ENCODE measurements at places on chromosomes 16 and 17.

DNA sequence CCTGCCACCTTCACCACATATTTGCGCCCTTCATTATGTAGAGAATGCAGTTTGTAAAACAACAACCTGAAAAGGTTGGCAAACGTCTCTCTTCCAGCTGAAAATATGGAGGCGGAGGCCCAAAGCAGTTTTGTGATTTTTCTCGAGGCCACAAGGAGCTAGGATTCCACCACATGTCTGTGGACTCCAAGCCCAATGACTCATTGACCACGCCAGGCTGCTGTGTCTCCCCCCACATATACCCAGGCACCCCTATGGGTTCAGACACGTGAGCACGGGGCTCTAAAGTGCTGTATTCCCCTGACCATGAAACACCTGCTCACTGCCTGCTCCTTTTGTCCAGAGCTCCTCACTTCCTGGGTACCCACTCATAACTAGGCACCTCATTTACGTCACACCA lies 121.4 kb upstream of the CDH5 start:
- no peak for DNase-seq

DNA sequence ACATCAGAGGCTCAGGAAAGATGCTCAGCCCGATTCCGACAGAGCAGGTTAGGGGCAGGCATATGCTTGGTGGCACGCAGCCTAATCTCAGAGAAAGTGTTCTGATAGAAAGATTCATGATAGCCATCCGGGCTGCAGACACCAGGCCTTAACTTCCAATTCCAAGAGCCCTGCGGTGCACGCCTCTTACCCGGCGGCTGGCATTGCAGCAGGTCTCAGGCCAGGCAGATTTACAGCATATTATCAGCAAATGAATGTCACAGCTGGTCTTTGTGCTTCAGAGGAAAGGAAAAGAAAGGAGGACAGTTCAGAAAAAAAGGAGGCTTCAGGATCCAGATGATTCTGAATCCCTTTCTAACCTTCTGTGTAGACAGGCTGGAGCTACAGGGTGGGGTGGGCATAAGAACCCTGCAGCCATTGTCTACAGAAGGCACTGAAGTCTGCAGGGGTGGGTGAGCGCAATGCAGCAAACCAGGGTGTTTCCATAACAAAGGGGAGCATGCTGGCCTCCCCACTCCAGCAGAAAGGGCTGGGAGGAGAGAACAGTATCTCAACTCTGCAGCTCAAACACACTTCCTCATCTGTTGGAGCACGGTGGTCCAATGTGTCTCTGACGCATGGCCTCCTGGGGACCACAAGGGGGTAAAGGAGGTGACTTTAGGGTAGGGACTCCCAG lies 277.4 kb upstream of the XYLT1 start:
- no peak for DNase-seq

DNA sequence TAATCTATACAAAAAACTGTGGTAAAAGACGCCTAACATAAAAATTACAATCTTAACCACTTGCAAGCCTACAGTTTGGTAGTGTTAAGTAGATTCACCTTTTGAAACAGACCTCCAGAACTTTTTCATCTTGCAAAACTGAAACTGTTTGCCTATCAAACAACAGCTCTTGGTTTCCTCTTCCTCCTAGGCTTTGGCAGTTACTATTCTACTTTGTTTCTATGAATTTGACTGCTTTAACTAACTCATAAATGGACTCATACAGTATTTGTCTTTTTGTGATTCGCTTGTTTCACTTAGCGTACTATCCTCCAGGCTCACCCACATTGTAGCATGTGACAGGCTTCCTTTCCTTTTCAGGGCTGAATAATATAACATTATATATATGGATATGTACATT lies 97.0 kb downstream of the PRKCA start:
- DNase-seq, result no peak

GRCh38 chr17:63438092-63439051 lies 7.7 kb downstream of the CYB561 start:
- no peak for DNase-seq

- no peak for DNase-seq
These were observed 134.7 kb downstream of the SNX29 start for GRCh38 chr16:12111223-12111622.

DNA sequence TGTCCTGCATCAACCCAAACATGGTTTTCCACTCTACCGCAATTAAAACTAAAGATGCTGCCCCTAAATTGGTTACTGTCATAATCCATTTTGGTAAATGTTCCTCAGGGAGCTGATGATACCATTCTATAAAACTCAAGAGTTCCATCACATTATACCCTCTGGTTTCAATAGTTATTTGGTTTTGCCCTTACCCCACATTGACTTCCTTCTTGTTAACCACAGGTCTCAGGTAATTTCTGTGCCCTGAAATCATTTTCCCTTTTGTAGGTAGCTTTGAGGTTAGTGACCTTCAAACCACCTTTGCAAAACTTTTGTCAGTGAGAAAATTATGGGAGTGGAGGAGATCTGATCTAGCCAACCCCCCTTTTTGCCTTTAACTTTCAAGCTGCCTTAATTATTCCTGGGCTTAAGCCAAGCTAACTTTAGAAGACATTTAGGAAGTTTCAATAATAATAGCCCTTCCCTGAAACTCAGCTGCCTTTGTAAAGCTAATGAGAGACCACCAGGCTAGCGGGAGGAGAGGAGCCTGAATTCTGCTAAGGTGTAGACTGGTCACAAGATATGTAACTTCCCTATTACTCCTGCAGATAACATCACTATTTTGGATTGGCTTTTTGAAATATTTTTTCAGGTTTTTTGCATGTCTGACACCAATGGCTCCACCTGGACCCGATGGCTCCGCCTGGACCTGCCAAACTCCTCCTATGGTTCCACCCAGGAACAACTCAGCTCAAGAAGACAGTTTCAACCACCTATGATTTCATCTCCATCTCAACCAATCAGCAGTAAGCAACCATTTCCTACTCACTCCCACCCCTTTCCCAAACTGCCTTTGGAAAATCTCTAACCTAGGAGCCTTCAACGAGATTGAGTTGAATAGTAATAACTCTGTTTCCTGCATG lies 224.9 kb downstream of the HS3ST3B1 start:
- DNase-seq, result no peak

- no peak for DNase-seq
These were observed 106.8 kb downstream of the BRIP1 start for GRCh38 chr17:61756561-61756960.

DNA sequence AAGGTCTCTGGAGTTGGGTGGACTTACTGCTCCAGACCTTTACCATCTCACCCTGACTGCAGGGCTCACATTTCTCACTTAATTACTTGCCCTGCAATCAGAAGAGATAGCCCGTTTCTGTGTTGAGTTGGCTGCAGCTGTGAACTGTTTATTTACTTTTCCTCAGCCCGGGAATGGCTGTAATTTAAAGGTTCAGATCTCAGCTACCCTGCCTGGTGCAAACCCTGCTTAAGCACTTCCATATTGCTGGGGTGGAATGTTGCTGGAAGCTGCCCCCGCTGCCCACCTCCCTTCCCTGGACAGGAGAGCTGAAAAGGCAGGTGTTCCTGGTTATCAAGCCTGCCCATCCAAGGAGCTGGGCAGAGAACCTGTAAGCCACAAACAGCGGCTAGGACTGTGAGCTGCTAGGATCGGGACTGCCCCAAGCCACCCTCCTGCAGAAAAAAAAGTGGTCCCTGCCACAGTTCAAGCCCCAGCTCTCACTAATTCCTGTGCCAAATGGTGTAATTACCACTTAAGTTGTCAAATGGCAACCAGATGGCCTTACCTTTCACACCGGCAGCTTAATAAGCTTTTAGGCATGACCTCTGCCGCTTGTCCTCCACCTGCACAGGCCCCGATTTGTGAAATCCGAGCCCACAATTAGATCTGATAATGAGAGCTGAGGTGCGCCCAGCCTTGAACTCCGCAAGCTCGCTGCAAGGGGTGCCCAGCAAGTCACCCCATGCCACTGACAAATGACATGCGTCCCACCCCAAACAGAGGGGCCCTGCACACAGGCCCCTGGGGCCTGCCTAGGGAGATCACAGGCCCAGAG lies 269.8 kb downstream of the C16orf95 start:
- DNase-seq, result no peak

DNA sequence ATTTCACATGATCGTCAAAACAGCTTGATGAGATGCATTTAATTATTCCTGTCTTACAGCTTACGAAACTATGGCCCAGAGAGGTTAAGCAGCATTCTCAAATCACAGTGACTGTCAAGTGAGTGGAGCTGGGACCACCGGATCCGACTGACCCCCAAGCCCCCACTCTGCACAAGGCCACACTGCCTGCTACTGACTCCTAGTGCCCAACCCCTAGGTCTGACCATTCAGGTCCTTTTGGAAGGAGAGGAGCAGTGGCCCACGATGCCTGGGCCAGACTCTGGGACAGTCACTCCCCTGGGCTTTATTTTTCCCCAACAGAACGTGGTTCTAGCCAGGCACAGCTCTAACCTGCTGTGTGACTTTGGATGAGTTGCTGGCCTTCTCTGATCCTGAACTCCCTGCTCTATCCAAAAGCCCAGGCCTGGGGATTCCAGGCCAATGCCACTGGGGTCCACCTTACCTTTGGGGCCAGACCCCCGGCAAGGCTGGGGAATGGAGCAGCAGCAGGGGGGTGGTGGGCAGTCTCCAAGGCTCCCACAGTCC lies 9.9 kb downstream of the TSPOAP1 start:
- no peak for DNase-seq

DNA sequence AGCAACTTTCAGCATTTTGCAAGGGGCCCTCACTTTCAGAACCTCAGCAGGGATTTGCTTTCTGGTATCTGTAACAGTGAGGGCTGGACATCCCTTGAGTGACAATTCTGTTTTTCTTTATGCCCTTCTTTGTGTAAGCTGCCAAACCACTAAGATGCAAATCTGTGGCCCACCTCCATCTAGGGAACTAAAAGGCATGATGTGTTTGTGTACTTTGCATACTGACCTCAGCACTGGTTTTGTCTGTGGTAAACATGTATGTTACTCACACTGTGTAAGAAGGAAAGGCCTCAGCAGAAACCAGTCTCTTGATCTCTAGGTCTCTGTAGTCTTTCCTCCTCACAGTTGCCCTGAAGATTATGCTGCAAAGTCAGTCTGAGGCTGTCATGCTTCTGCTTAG lies 396.6 kb upstream of the DYNLRB2 start:
- DNase-seq, result peak; percentile 72

DNA sequence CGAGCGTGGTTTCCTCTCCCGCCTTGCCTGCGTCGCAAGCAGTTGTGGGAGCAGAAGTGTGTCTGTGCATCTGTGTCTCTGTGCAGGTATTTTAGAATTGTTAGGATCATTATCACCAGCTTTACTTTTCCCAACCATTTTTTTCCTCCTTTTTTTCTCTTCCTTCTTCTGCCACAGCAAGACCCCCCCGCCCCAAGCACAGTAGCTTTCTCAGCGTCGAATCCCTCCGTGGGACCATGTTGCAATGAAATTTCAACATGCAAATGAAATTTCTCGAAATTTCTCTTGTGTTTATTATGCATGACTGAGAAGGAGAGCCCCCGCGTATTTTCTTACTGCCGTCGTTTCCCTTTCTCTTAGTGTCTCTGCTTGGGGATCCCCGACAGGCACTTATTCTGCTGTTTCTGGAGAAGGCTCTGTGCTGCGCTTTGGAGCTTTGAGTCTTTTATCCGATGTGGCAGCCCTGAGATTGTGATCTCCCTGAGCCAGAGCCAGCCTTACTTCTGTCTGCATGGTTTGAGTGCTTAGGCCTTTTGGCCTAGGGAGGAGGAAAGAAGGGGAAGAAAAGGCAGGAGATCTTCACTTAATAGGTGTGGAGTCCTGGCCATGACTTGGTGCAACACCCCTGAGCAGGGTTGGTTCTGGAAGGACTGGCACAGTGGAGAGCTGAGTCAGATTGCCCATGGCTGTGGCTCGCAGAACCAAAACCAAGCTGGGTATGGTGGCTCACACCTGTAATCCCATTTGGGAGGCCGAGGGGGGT lies 5.0 kb downstream of the ARMC7 start:
- DNase-seq, result no peak

GRCh38 chr17:32931686-32932085 lies 3.7 kb downstream of the TMEM98 start:
- DNase-seq, result no peak

- no peak for DNase-seq
These were observed 15.7 kb downstream of the ASGR2 start for GRCh38 chr17:7098802-7099459.

- no peak for DNase-seq
These were observed 412 bp downstream of the EPN2 start for GRCh38 chr17:19237389-19238166.

DNA sequence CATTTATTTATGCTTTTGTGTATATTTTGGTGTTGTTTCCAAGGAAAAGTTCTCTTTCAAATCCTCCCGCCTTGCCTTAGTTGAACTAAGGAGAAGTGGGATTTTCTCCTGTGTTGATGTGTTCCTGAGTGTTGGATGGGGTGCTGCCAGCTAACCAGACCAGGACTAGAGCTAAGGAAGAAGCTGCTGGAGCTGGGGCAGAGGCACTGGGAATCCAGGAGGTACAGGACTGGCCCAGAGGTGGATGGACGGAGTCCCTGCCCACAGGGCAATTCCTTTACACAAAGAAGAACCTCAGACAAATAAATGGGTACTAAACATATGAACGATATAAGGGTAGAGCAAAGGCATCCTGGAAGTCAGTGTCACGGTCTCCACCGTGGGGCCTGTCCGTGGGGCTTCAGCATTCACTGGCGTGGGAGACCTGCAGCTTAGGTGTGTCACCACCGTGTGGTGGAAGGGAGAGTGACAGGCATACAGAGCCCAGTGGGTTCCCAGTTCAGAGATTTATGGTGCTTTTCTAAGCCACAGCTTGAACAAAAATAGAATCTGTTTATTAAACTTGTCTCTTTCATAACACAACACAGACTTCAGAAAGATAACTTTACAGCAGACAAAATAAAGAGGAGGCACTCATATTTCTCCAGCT lies 270.7 kb downstream of the NTN1 start:
- no peak for DNase-seq

GRCh38 chr17:67076290-67076689 lies 31.9 kb downstream of the CACNG1 start:
- DNase-seq, result no peak

DNA sequence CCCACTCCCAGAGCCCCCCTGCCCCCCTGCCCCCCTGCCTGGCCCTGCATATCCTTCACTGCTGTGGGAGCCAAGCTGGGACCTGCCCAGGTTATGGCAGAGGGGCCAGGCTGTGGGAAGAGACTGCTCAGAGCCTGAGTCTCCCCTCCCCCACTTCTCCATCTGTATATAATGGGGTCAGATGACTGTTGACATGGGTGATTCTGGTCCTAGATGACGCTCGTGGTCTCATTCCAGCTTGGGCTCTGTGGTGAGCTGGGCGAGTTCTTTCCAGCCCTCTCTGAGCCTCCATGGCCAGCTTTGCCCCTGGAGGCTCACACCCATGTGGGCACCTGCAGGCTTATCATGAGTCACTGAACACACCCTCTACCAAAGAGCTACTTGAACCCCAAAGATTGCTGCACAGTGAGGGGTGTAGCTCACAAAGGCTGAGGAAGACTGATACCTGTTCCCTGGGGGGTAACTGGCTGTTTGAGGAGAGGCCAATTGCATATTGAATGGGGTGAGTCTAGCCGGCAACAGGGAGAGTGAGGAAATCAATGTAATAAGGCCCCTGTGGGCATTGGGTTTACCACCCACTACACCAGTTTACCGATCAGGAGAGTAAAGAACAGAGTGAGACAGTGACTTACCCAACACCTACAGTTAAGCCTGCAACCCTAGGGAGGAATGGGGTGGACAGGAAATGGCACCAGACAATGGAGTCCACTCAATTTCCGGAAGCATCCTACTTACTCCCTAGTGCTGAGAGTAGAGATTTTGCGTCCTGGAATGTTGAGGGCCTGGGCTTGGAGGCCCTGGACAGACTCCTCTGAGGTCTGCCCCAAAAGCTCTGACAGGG lies 4.2 kb upstream of the SREBF1 start:
- no peak for DNase-seq

All from NCI-H526 treated with DMSO at 0.1 percent for 48 hours (cell line).